ENCODE measurements at places on chromosomes 13 and 19.
A peak's percentile ranks its signal among the peaks of the same experiment; 100 is the strongest.

DNA sequence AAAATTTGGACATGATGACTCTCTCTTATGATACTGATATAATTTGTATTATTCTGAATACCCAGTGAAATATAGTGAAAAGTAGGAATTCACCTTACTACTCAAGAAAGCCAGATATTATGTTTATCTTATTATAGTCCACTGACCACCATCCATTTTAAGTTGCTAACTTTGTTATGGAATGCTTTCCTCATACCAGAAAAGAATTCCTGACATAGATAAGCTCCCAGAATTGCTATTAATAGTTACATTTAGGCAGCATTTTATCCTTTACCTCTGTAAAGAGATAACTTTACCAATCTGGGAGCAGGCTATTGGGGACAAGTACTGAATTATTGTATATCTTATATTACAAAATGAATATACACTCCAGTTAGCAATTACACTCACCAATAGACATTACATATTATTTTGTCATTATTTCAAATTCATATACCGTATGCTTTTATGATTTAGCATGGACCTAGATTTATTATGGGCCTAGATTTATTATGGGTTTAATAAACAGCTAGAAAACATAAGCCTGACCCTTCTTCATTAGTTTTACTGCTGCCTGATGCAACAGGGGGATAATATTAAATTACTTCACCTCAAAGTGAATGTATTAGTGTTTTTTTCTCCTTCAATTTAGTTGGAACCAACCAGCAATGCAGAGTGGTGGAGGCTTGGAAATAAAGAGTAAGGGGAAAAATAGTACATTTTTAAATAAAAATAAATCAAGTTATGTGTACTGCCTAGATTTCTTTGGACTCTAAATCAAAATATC lies 1886.1 kb downstream of the PCDH9 start:
- no peak for DNase-seq

DNA sequence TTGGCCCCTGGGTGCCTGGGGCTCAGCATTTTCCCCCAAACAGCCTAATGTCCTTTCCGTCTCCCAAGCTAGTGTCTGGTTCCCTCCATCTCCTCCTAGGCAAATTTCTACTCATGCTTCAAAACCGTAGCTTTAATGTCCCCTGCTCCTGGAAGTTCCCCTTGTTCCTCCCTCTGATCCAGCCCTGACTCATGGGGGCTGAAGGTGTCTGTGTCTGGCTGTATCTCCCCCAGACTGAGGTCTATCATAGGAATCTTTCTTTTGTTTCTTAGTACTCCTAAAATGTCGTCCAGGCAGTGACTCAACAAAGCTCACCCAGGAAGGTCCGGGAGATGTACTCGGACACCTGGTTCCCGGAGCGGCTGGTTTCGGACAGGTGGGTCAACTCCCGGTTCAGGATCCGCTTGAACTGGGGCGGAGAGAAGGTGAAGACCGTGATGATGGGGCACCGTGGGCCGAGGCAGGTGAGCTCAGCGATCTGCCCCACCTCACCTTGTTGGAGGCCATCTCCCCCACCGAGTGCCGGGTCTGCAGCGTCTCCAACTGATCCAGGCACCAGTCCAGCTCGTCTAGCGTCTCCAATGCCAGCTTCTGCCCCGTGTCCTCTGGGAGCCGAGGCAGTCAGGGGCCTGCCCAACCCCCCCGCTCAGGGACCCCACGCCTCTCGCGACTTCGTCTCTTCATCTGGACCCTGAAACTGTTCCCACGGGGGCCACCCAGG lies 6.2 kb downstream of the PDE4C start:
- DNase-seq = no peak

GRCh38 chr19:37563518-37563917 lies 31.1 kb downstream of the ZNF571 start:
- DNase-seq = no peak

DNA sequence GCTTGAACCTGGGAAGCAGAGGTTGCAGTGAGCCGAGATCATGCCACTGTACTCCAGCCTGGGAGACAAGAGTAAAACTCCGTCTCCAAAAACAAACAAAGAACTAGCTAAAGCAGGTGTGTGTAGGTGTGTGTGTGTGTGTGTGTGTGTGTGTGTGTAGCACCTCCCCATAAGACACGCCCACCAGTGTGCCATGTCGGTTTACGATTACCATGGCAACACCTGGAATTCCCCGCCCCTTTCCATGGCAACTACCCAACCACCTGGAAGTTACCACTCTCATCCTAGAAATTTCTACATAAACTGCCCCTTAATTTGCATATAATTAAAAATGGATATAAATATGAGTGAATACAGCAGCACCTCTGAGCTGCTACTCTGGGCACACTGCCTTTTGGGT lies 80.9 kb upstream of the ADGRE5 start:
- no peak for DNase-seq

DNA sequence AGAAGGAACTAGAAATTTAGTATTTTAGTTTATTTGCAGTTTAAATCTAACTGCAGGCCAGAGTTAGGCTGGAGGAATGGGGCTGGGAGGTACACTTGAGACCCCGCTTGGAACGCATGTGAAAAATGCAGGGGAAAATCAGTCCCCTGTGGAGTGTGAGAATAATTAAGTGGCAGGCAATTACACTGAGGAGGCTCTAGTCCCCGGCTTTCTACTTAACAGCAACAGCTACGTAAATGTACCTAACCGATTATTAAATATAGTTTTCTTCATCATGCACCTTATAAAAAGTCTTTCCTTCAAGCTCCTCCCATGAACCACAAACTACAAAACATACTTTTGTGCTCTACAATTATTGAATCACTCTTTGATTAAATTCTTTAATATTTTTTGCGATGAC lies 804 bp downstream of the ZNF708 start:
- no peak for DNase-seq

GRCh38 chr13:46032341-46032740 lies 20.2 kb downstream of the ZC3H13 start:
- no peak for DNase-seq

DNA sequence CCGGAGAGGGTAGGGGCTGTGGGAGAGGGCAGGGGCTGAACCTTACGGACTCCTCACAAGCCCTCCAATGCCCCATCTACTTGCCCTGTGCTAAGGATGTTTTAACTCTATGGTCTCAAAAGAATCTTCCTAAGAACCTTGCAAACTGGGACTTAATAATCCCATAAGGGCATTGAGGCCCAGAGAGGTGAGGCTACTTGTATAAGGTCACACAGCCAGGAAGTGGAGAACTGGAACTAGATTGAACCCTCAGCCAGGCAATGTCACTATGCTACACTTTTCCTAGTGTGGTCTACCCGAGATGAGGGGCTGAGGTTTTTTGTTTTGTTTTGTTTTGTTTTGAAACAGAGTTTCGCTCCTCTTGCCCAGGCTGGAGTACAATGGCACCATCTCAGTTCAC lies 10.5 kb upstream of the APOC4 start:
- no peak for DNase-seq

- no peak for DNase-seq
Measured at GRCh38 chr13:114049026-114049425, 75.2 kb upstream of the C13orf46 start.

- no peak for DNase-seq
Measured at GRCh38 chr19:58237324-58237723, 8.6 kb downstream of the ZNF544 start.

GRCh38 chr13:62305756-62306155 lies 890.1 kb upstream of the PCDH20 start:
- DNase-seq = no peak

DNA sequence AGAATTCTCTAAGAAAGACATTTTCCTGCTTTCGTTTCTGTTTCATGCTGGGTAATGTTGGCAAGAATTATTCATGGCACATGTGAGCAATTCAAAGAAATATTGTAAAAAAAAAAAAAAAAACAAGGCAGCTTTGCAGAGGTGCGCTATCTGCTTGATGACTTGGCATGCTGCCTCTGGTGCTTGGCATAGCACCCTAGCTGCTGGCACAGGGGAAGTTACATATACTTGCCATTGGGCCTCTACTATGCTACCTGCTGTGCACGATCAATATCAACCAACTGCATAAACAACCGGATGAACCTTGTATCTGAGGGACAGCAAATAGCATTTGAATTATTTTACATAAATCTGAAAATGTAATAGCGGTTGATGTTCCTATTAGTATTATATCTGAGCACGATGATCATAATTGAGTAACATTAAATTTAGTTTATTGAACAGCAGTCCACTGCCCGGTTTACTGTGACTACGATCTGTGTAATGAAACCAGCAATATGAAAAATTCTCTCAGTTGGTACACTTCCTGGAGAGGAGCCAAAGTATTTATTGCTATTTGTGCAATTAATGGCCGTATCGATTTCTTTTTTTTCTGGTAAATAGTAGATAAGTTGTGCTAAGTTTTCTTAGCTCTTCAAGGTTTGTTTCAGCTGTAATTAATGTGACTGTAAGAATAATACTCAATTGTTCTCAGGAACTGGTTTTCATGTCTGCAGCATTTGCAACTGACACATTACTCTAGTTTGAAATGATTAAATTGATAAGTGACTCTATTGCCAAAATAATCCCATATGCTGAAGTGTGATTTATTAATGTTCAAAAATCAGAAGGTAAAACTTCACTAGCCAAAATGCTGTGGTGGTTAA lies 717.3 kb downstream of the DACH1 start:
- no peak for DNase-seq

- DNase-seq = no peak
Measured at GRCh38 chr13:76944456-76944855, 3.9 kb upstream of the ACOD1 start.

DNA sequence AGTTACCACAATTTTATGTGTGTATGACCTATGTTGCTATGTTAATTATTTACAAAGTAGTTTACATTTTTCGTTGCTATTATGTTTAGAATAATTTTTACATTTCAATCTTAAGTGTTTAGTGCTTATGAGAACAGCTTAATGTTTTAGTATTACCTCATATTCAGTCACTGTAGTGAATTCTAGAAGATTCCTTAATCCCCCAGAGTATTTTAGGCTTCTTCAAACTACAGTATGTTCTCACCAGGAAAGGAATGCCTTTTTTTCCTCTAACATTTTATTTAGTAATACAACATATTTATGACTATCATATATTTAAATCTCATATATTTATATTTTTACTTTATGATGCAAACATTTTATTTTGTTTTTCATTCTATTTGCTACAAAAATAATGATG lies 612.1 kb upstream of the KLHL1 start:
- no peak for DNase-seq

- no peak for DNase-seq
Measured at GRCh38 chr19:15885919-15886318, 12.0 kb downstream of the CYP4F2 start.

- no peak for DNase-seq
Measured at GRCh38 chr19:4447327-4448146, 10.1 kb downstream of the UBXN6 start.

DNA sequence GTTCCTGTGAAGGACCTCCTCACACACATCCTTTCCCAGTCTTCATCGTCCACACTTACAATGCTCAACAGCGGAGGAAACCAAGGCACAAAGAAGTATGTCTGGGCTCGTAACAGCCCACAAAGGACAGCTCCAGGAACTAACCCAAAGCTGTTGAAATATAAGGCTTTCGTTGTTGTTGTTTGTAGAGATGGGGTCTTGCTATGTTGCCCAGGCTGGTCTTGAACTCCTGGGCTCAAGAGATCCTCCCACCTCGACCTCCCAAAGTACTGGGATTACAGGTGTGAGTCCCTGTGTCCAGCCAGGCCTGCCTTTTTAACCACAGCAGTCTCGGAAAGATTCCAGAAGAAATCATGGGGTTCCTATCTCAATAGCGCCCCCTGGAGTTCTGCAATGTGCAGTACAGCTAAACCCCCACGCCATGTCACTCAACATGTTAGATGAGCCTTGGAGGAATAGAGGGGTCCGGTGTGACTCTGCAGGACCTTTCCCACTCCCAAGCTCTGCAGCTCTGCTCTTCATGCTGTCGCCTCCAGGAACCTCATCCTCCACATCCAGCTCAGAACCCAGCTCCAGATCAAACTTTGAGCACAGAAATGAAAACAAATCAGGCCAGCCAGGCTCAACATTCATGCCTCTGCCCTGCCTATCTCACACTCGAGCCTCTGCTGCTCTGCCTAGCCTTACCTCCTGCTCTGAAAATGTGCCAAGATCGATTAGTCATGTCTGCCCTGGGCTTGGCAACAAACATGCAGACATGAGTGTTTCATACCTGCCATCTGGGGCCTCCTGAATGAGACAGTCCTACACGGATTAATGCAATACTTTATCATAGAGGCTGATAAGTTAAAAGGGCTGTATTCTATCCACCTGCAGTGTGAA lies 7.5 kb downstream of the PLA2G4C start:
- DNase-seq = peak; percentile 34

- DNase-seq = no peak
Measured at GRCh38 chr13:22562116-22562515, 618.7 kb upstream of the SGCG start.

GRCh38 chr19:30701178-30701577 lies 329.0 kb downstream of the ZNF536 start:
- no peak for DNase-seq

- DNase-seq = no peak
Measured at GRCh38 chr19:2774083-2774679, 8.9 kb downstream of the SGTA start.

- no peak for DNase-seq
Measured at GRCh38 chr19:19329126-19329525, 8.5 kb downstream of the MAU2 start.

- DNase-seq = no peak
Measured at GRCh38 chr13:57123681-57124080, 17.0 kb upstream of the PRR20A start.

DNA sequence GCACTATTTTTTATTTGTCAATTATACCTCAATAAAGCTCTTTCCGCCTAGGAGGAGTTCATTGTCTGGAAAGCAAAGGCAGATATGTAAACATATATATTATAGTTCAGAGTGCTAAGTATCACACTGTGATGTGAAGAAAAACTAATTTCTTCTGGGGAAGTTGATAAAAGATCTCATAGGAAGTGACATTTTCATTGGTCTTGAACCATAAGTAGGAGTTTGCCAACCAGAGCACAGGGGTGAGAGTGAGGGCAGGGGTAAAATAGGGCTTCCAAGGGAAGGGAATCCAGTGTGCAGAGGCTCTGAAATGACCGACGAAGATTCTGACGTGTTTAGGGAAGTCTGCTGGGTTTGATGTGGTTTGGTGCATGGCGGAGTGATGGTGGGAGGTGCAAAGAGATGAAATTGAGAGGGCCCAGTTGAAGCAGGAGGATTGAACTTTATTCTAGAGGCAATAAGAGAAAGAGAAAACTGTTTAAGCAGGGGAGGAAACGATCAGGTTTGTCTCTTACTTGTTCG lies 780 bp upstream of the GTF2F2 start:
- no peak for DNase-seq

- DNase-seq = no peak
Measured at GRCh38 chr13:35252536-35253205, 223.8 kb downstream of the MAB21L1 start.

- DNase-seq = no peak
Measured at GRCh38 chr19:42121656-42122069, 10.6 kb downstream of the POU2F2 start.

DNA sequence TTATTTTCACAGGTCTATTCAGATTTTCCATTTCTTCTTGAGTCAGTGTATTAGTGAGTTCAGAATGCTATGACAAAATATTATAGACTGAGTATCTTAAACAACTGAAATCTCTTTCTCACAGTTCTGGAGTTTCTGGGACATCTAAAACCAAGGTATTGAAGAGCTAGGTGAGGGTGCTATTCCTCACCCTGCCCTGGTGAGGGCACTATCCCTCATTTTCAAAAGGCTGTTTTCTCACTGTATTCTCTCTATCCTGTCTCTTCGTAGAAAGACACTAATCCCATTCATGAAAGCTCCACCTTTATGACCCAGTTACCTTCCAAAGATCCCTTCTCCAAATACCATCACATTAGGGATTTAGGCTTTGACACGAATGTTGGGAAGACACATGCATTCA lies 1617.1 kb downstream of the PCDH9 start:
- no peak for DNase-seq

Measured in NCI-H1930 (cell line).